ENCODE measurements at places on chromosomes 7 and 10.

GRCh38 chr10:64426745-64427144, 905.5 kb downstream of the REEP3 start:
- no peak for DNase-seq

DNA sequence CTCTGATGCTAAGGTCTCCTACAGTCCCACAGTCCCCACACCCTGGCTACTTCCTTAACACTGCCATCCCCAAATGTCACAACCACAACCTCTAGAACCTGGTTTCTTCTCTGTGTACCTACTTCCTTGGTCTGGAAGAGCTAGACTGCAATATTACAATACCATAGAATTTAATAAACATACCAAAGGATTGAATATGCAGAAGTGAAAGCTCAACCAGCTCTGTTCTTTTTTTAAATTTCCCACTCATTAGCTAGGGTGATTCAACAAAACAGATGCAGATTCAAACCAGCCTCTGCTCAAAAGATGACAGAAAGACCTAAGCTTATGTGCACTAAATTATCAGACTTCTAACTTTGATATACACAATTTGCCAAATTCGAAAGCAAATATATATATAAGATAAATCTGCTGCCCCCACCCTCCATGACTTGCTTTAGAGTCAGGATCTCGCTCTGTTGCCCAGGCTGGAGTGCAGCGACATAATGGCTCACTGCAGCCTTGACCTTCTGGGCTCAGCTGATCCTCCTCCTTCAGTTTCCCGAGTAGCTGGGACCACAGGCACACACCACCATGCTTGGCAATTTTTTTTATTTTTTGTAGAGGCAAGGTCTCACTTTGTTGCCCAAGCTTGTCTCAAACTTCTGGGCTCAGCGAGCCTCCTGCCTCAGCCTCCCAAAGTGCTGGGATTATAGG, 212.6 kb downstream of the CHCHD3 start:
- no peak for DNase-seq

- no peak for DNase-seq
Measured at GRCh38 chr10:123781956-123782500, 109.6 kb downstream of the CPXM2 start.

DNA sequence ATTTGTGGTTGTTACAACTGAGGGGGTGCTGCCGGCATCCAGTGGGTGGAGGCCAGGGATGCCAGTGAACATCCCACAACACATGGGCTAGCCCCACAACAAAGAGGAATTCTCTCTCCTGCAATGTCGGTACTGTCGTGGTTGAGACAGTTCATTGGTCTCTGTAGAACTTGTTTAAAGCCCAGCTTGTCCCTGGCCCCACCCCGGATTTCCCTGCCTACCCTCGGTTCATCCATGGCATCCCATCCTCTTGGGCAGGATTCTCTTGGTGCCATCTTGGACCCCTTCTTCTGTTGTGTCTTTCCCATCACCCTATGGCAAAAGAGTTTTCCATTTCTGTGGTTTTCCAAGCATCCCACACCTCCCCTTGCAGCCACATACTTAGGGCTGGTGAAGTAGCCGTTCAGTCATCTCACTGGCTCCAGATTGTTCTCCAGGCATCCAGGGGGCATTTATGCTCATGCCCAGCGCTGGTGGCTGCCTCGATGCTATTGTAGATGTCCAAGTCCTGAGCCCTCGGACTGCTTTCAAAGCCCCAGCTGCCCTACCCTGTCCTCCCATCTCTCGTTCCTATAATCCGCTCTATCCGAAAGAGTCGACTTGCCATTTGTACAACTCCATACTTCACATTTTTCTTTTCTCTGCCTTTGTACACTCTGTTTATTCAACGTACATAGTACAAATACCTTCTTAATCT, 39.2 kb downstream of the MGMT start:
- no peak for DNase-seq

- no peak for DNase-seq
Measured at GRCh38 chr7:142010952-142011548, 15.4 kb downstream of the MGAM start.

- DNase-seq, result no peak
Measured at GRCh38 chr7:92260248-92260781, 14.5 kb downstream of the ANKIB1 start.

DNA sequence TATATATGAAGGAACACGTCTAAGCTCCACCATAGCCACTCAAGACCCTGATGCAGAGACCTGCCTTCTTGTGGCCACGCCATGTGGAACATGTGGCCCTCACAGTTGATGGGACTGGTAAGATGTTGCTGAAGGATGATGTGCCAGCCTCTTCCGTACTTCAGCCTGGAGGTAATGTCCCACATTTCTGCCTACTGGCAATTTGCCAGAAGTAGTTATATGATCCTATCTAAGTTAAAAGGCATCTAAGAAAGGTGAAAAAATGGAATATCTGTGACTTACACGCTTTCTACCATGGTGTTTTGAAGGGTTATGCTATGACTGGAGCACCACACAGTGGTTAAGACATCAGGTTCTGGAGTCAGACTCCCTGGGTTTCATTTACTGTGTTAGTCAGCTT, 948.7 kb upstream of the GHITM start:
- DNase-seq, result no peak

DNA sequence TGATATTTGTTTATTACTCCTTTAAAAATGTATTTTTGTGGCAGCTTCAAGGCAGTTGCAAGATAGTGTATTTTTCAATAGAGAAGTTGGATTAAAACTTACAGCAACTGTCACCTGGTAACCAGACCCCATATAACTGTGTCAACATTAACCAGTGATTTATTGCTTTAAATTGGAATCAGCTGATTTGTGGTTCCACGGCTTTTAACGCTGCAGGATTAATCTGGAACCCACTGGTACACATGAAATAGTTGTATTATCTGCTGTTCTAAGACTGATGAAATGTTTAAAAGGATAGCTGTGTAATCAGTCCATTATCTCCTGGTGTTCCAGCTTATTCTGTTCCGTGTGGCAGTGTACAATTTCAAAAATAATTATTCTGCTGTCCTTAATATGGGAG, 180.2 kb downstream of the CELF2 start:
- no peak for DNase-seq

GRCh38 chr7:65285906-65286864, 87.5 kb upstream of the ZNF92 start:
- DNase-seq, result no peak

GRCh38 chr7:100799037-100799896, 28.1 kb downstream of the EPHB4 start:
- peak; percentile 77 for DNase-seq

DNA sequence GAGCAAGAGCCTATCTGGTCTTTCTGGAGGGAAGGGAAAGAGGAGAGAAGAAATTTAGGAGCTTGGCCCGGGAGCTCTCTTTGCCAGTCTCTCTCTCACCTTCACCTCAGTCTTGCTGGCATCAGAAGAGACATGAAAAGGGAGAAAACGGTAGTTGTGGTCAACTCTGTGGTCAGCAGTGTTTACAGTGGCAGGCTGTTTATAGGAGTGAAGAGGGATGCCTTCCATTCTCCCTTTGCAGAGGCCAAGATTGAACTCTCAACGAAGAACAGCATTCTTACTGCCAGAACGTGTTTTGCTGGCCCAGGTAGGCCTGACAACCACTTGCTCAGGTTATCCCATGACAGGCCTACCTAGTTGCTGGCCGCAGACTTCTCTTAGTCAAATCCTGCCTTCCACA, 133.3 kb downstream of the CCDC3 start:
- DNase-seq, result peak; percentile 46

DNA sequence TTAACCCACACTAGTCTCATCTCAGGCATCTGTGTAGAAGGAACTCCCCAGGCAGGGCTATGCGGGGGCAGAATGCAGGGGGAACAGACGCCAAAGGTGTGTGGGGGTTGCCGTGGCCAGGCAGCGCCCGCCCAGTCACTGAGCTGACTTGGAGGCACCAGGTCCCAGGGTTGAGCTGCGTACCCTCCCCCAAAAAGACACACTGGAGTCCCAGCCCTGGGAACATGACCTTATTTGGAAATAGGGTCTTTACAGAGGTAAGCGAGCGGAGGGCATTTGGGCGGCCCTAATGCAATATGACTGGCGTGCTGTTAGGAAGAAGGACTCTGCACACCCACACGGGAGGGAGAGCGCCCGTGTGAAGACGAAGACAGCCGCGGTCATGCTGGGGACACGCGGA, 274.5 kb downstream of the DNAJB6 start:
- DNase-seq, result no peak

DNA sequence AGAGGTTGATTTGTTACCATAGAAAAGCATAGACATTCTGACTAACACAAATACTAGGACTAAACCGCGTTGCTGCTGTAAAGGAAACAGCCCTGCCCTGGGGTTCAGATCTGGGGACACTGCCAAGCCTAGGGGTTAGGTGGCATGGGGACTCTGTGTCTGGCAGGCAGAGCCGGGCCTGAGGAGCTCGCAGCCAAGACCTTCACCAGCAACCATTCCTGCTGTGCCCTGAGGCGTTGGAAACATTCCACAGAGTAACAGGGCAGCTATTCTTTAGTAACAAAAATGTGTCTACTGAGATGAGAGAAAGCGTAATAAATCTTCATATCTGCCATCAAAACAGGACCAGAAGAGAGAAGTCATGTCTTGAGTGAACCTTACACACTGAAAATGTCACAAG, 280.5 kb downstream of the POM121L12 start:
- no peak for DNase-seq

- DNase-seq, result no peak
Measured at GRCh38 chr10:103080891-103081581, 112.0 kb downstream of the NT5C2 start.

DNA sequence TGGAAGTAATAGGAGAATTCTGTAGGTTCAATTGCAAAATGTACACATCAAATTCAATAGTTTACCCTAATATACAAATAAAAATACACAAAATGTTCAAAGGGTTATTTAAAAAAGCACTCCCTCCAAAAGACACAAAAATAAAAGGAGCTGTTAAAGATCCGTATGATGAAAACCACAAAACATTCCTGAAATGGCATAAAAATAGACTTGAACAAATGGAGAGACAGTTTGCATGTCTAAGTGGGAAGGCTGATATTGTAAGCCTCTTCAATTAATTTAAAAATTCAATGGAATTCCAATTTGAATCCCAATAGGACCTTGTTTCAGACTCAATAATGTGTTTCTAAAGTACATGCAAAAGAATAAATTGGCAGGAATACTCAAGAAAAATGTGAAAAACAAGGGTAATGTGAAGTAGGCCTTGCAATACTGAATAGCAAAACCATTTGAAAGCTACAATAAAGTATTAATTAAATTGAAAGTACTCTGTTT, 38.0 kb upstream of the INSYN2A start:
- no peak for DNase-seq

- no peak for DNase-seq
Measured at GRCh38 chr7:37196676-37197075, 252.0 kb downstream of the ELMO1 start.

- no peak for DNase-seq
Measured at GRCh38 chr7:140022582-140023211, 40.1 kb downstream of the PARP12 start.

GRCh38 chr7:114087653-114088469, 169.1 kb upstream of the PPP1R3A start:
- no peak for DNase-seq

DNA sequence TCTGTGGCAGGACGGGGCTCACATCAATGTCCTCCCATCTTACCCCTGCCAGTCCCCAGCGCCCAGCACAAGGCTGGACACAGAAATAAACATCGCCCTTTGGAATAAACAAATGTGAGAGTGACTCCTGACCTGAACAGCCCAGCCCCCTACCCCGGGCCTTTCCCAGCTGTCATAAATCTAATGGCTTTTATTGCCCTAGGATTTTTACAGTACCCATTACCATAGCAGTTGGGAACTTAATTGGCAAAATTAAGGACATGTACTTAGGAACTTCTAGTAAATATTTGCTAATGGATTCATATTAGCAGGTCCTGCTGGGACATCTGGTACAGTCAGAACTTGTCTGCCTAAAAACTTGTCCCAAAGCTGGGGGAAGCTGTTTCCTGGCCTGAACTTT, 76.6 kb downstream of the GLRX3 start:
- DNase-seq, result no peak

- DNase-seq, result peak; percentile 55
Measured at GRCh38 chr10:122149561-122150505, 121.3 kb upstream of the BTBD16 start.

DNA sequence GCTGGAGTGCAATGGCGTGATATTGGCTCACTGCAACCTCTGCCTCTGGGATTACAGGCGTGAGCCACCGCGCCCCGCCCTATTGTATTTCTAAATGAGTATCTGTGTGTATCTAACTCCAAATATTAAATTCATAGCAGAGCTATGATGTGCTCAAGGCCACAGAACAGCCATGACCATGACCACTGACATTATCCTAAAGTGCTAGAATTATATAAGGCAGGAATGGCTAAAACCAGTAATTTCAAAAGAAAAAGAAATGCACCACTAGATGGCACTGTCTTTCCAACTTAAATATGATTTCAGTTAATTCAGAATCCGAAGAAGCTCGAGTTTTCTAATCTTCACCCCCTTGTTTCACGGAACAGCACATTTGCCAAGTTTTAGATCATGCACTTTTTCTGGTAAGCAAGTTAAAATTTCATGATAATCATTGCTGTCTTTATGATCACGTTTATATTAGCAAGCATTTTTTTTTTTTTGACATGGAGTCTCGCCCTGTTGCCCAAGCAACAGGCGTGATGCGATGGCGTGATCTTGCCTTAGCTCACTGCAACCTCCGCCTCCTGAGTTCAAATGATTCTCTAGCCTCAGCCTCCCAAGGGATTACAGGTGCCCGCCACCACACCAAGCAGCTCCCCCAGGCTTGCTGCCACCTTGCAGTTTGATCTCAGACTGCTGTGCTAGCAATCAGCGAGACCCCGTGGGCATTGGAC, 65.3 kb downstream of the OR13A1 start:
- peak; percentile 72 for DNase-seq

GRCh38 chr7:152340161-152340560, 95.6 kb downstream of the KMT2C start:
- DNase-seq, result no peak

DNA sequence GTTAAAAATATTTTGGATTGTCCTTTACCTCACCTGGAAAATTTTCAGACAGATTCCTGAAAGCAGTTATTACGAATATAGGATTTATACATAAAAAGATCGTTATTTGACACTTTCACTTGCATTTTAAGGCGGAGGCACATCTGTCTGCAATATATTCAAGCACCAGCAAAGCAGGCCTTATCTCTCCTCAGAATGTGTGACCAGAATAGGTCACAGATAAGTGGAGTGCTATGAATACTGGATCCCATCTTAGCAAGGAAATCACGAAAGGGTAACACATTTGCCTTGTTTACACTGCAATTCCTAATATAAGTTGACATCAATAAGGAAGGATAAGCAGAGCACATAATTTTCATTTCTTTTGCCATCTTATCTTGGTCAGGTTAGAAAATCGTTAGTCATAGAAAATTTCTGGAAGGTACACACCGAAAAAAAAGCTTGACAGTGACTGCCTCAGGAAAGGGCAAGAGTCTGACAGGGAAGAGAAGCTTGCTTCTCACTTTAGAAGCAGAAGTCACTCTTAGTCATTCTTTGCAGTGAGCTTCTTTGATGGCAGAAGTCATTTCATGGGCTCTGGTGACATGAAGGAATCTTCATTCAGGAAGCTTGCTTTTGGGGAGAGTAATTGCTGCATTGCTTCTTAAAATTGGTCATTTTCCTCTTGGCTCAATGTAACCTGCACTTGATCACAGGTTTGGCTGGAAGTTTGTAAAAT, 98.1 kb upstream of the STK17A start:
- no peak for DNase-seq

GRCh38 chr10:1308173-1308961, 252.2 kb downstream of the WDR37 start:
- DNase-seq, result no peak

GRCh38 chr10:29345910-29346209, 57.0 kb downstream of the LYZL1 start:
- no peak for DNase-seq
